ENCODE measurements at places on chromosomes 4 and X. TPM values are rescaled to one million over a fixed set of nuclear protein-coding genes. Genes with fewer than 3 reads are reported as not detected.

DNA sequence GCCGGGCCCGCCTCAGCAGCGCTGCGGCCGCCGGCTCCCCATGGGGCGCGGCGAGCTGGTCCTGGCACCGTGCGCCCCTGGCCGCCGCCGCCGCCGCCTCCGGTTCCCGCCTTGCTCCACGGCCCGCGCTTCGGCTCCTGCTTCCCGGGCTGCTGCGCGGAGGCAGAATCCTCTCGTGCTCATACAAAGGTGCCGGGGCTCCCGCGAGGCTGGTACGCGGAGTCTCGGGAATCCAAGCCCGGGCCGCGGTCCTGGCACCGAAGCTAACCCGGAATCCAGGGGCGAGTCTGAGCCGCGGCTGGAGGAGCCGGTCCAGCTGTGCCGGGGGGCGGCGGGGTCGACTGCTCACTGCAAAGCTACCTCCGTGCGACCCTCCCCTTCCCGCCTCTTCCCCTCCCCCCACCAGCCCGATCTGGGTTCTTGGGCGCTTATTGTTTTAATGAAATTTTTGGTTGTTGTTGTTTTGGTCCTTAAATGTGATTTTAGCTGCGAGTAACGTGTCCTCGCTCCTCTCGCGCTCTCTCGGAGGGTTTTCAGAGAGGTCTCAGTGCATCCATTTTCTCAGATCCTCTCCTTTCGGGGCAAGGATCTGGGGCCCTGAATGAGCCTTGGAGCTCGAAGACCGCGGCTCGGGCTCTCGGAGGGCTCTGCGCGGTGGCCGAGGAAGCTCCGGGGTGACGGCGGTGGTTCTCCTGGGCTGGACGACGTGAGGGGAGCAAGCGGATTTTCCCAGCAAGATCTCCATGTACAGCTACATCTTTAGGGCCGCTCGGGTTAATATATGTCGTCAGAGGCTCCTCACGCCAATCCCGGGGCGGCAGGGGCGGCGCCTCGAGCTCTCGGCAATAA is at the start of gene HAND2:
HAND2 (minus strand) TSS at position 753 of the 849 bp plus-strand sequence. CDS start 940 bp downstream, outside the sequence.
- no peak for DNase-seq

DNA sequence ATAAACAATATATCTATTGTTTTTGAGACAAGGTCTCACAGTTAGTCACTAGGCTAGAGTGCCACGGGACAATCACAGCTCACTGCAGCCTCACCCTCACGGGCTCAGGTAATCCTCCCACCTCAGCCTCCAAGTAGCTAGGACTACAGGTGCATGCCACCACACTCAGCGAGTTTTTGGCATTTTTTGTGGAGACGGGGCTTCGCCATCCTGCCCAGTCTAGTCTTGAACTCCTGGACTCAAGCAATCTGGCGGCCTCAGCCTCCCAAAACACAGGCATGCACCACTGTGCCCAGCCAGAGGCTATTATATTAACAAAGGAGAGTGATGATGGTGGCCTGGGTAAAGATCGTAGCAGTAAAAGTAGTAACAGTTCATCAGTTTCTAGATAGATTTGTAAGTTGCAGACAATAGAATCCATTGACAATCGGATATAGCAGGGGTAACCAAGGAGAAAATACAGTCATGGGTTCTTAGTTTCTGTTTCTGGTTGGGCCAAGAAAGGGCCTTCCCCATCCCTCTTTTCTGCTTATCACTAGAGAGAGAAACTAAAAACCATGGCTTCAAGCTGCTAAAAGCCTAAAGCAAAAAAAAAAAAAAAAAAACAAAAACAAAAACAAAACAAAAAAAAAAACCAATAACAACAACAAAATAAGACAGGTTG is 60.6 kb downstream of the ANXA10 start:
- no peak for DNase-seq

Gene PF4V1
- not detected for total RNA-seq

Gene REELD1
- 0.16 TPM for total RNA-seq

DNA sequence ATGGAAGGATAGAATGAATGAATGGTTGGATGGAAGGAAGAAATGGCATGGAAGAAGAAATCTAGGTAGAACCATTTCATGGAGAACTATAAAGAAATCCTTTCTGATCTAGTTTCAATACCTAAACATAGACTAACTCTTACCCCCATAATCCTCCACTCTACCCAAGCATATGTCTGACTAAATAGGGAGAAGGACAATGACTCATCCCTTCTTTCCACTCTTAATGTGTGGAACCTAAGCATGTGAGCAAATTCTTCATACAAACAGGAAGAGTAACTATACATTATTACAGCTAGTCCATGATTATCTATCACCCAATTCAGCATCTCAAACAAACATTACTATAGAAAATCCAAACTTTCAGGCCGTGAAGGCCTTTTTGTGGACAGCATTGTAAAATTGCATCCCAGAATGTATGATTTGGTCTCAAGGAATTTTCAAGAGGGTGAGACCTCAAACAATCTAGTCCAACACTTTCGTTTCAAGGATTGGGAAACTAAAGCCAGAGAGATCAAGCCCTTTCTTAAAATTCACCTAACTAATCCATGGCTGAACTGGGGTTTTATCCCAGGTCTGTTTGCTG is 11.2 kb downstream of the C1QTNF7 start:
- DNase-seq: no peak

- no peak for DNase-seq
Observed at GRCh38 chrX:26253526-26253925, 37.6 kb downstream of the MAGEB5 start.

DNA sequence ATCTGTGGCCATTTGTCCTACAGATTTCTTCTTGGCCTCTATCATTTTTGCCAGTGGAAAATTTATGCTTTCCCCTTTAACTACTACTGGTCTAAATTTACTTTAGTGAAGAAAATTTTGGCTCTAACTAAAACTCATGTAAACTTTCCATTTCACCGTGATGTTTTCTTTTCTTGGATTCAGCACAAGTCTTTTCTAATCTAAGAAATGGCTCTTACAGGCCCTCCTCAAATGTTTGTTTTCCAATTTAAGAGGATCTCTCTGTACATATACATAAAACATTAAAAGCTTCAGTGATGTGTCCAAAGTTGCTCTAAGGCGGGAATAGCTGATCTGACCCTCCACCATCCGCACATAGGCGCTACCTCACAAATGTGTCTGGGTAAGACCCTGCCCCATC is 68.1 kb downstream of the MAML3 start:
- DNase-seq: no peak

GRCh38 chrX:24371391-24371972 is 11.0 kb downstream of the SUPT20HL1 start:
- no peak for DNase-seq

DNA sequence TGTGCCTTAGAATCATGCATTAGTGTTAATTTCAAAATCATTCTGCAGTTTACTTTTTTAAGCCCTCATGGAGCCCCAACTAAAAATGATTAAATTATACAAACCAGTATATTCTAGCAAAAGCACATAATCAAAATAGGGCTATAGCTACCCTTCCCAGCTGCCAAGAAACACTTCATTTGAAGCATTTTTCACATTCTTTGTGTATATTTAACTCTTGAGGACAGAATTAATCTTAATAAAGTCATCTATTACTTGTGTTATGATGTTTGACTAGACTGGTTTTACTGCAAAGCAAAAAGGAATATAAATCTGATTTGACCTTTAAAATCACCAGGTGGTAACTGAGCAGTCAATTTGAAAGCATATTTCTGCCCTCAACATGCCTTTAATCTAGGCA is 145.1 kb downstream of the PRDM5 start:
- no peak for DNase-seq

DNA sequence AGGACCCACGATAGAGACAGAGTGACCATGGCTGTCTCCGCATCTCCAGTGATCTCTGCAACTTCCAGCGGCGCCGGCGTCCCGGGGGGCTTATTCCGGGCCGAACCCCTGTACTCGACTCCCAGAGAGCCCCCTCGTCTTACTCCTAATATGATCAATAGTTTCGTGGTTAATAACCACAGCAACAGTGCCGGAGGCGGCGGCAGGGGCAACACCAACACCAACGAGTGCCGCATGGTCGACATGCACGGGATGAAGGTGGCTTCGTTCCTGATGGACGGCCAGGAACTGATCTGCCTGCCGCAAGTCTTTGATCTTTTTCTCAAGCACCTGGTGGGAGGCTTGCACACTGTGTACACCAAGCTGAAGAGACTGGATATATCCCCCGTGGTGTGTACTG is 343 bp downstream of the DACH2 start:
- DNase-seq: no peak

GRCh38 chrX:46485897-46486296 is 59.3 kb downstream of the ZNF674 start:
- no peak for DNase-seq

DNA sequence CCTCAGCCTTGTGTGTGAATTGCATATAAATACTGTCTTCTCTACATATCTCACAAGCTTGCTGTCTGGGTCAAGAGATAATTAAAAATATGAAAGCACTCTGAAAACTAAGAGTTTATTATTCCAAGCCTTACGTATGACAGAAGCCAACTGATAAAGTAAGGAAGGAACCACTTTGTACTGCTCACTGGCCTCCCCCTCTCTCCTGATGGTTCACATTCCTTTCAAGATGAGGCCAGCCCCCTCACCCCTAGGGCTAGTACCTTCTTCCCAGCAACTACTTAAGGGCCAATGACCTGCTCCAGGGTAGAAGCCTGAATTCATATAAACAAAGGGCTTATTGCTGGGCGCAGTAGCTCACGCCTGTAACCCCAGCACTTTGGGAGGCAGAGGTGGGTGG is 5.4 kb upstream of the SOWAHD start:
- no peak for DNase-seq

GRCh38 chr4:177100307-177100706 is 209.4 kb upstream of the NEIL3 start:
- DNase-seq: no peak

GRCh38 chr4:147958489-147959065 is 226.7 kb downstream of the ARHGAP10 start:
- DNase-seq: no peak

Gene MAGEA10
- not detected for total RNA-seq

DNA sequence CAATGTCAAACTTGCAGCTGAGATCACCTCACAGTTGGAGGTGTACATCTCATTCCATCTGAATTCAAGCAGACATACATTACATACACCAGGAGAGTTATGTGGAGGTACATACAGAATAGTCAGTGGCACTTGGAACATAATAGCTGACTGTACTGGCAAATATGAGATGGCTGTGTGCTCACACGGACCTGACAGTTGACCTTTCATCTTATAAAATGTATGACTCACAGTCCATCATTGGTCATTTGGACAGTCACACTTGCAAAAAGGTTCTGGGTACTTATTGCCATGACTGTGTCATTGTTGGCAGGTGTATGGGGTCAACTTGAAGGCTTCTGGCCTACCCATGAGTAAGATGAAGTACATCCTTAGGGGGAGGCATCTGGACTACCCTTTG is 88.6 kb upstream of the WDR1 start:
- no peak for DNase-seq

DNA sequence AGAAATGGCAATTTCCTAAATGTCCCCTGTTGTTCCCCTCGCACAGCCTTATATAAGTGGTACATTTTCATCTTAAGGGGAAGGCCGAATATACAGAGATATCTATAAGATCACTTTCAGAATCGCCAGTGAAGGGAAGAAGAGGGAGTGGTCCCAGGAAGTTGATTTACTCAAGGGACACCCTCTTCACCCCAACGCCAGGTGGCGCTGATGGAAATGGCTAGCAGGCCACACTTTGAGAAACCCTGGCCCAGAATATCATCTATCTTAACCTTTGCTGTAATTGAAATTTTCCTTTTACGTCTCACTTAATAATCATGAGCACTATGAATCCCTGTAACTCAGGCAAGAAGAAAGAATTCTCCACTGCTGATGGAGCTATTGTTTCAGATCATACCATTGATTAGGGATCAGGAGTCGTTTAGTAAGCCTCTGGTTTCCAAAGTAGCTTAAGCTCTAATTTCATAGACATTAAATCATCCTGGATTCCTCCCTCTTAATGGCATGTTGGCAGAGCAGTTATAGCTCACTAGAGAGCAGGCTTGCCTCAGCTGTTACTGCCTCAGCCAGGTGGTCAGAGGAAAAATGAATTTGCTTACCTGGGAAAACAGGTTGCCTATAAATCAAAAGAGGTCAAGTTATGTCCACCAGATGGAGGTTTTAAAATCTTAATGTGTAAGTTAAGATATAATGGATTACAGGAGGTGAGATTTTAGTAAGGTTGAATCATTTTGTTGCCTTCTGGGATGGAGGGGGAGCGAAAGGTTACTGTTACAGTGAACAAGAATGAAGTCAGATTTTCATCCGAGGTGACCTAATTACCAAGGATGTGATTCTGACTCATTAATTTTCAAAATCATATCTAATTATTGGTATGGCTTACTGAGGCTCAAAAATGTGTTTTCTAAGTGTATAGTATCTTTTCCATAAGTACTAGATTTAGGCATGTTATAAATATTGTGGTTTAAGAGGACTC is 941.2 kb upstream of the TENM3 start:
- no peak for DNase-seq

Gene NPY5R
- not detected for total RNA-seq

DNA sequence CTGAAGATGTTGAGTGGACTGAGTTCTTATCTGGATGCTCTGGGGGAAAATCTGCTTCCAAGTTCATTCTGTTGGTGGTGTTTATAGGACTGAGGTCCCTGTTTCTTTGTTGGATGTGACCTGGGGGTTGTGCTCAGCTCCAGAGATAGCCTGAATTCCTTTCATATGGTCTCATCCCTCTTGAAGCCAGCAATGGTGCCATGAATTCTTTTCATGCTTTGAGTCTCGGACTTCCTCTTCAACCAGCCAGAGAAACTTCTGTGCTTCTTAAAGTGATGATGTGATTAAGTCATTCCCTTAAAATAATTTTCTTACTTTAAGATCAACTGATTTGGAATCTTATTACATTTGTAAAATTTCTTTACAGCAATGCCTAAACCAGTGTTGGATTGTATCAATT is 233.8 kb upstream of the UGT8 start:
- DNase-seq: no peak

DNA sequence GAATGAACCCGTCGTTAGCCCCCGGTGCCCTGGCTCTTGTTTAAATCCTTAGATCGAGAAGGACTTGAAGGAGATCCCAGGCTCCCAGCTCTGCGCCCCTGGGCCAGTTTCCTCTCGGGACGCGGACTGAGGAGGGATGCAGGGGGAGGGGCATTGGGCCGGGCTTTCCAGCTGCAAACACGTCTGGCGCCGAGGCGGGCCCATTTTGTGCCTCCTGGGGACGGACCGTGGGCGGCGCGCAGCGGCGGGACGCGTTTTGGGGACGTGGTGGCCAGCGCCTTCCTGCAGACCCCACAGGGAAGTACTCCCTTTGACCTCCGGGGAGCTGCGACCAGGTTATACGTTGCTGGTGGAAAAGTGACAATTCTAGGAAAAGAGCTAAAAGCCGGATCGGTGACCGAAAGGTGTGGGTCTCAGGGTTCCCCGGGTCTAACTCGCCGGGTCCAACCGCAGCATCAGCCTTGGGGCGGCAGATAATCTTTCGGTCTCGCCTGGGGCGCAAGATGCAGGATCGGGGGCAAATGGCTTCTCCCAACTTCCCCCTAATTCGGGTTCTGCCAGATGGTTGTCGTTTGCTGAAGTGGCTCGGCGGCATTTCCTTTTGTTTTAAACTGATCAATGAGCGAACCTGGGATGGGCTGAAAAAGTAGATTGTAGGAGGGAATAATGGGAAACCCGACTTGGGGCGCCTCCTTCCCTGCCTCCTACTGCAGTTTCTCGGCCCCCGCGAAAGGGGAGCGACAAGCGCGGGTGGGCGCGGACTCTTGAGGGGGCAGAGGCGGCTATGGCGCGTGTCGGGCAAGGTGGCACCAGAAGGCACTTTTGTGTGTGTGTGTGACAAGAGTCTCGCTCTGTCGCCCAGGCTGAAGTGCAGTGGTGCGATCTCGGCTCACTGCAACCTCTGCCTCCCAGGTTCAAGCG is 2.9 kb downstream of the PDGFRA start:
- no peak for DNase-seq
